ENCODE measurements at places on chromosomes 3 and 15. TPM values are rescaled to one million over a fixed set of nuclear protein-coding genes. Genes with fewer than 3 reads are reported as not detected.

The SLC22A13 gene
- total RNA-seq, result 0.22 TPM

The RBMS3 gene
- 22.5 TPM for total RNA-seq

The CCR2 gene
- not detected for total RNA-seq

The KIF7 gene
- total RNA-seq, result 18.0 TPM

The HGD gene
- not detected for total RNA-seq

The C3orf85 gene
- not detected for total RNA-seq

The TRH gene
- total RNA-seq, result not detected

The HEXA gene
- total RNA-seq, result 89.2 TPM

The LSMEM2 gene
- total RNA-seq, result not detected

The ELP6 gene
- 28.5 TPM for total RNA-seq

The CELSR3 gene
- total RNA-seq, result 1.00 TPM

The GOLGA6L24 gene
- not detected for total RNA-seq

The APOD gene
- total RNA-seq, result 0.11 TPM

The LEO1 gene
- total RNA-seq, result 34.4 TPM
